ENCODE measurements at places on chromosomes 4 and X.

- DNase-seq, result peak; percentile 39
Observed at GRCh38 chr4:119233750-119234149, 21.2 kb downstream of the USP53 start.

DNA sequence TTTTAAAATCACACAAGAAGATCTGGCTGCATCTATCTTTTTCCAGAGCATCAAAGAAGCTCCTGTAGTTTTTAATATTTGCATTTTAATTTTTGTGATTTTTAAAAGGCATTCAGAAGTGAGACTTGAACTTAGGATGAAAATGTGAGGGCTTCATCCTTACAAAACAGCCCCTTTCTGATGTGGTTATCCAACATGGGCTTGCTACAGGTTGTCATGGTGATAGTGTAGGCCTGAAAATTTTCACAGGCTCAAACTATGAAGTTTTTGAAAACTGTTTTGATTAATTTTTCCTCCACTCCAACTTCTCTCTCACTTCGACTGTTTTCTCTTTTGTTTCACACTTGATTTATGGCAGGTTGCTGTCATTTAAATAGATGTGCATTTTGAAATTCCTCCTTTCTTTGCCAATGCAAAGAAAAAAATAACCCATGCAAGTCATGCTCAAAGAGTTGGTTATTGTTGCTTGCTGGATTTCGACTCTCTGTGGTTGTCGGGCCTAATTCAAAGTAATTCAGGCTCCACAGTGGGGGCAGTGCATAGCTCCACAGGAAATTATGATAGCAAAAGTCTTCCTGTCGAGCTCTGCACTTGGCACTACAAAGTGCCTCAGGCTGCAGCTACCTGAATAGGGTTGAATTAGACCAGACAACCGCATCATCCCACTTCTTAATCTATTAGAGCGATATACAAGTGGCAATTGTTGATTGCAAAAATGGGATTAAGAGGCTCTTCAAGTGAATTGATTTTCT is 201.0 kb upstream of the GPR101 start:
- DNase-seq, result no peak

GRCh38 chr4:34534916-34535315 is 1709.4 kb downstream of the ARAP2 start:
- DNase-seq, result no peak

GRCh38 chr4:130850019-130850524 is 1754.1 kb downstream of the C4orf33 start:
- DNase-seq, result no peak

DNA sequence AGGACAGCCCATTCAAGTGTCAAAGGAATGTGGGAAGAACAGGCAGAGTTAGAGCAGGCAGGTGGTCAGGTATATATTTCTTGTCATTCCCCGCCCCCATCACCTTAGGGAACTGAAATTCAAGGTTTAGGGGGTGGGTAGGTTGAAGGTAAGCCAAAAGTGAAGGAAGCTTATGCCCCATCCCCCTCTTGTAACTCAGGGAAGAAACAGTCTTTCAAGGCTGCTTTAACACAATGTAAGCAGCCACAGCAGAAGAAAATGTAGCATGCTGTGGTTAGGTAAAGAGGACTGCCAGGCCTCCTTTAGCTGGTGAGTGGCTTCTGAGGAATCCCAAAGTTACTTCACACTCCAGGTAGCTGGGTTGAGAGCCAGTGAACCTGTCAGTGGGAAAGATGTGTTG is 122.3 kb downstream of the RS1 start:
- DNase-seq, result no peak

- peak; percentile 37 for DNase-seq
Observed at GRCh38 chr4:10033191-10033881, 12.0 kb upstream of the SLC2A9 start.

DNA sequence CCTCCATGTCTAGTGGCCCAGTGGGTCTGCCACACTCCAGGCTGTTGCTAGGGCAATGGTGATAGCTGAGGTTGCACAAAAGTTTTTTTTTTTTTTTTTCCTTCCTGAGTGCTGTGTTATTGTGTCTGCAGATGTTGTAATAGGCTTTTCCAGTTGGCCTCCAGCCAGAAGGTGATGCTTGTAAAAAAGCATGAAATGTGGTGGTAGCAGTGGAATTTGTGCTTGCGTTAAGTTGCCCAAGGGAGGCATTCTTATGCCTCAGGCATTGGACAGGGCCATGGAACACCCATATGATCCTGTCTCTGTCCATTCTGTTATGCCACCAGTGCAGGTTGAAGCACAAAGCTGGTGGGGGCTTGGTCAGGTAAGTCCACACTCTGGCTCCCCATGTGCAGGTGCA is 660.5 kb upstream of the SPANXN1 start:
- no peak for DNase-seq

DNA sequence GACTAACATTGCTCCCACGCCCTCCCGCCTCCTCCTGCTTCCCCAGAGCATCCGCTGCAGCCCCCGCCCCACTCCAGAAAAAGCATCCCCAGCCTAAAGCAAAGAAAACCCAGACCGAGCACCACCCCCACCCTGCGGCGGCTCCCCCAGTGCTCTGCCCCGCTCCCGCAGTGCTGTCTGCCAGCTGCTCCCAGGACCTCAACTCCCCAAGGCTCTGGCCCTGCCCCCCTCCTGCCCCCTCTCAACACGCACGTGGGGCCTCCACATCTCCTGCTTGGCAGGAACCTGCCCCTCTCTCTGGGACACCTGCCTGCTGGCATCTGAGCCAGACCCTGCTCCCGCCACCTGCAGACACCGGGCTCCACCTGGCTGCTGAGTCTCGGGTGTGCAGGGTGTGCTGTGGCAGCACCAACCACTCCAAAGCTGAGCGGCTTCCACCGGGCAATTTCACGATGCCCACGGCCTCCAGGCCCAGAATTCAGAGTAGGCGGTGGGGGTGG is 79.4 kb downstream of the FAM53A start:
- no peak for DNase-seq

GRCh38 chr4:111631215-111631999 is 513.8 kb upstream of the FAM241A start:
- no peak for DNase-seq

DNA sequence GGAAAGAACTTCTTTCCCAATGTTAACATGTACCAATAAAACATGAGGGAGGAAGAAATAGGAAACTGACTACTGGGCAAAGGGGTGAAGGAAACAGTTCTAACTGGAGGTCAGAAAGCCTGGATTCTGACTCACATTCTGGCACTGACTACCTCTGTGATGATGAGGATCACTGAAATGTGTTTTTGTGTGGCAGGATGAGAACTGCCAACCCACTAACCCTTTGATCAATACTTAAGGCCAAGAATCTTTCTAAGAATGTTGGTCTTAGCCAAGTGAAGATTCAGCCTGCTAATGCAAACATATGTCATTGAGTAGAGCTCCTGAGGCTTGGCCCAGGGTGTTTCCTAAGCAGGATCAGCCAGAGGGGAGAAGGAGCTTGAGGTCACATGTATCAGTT is 4.6 kb downstream of the ALAS2 start:
- DNase-seq, result no peak

DNA sequence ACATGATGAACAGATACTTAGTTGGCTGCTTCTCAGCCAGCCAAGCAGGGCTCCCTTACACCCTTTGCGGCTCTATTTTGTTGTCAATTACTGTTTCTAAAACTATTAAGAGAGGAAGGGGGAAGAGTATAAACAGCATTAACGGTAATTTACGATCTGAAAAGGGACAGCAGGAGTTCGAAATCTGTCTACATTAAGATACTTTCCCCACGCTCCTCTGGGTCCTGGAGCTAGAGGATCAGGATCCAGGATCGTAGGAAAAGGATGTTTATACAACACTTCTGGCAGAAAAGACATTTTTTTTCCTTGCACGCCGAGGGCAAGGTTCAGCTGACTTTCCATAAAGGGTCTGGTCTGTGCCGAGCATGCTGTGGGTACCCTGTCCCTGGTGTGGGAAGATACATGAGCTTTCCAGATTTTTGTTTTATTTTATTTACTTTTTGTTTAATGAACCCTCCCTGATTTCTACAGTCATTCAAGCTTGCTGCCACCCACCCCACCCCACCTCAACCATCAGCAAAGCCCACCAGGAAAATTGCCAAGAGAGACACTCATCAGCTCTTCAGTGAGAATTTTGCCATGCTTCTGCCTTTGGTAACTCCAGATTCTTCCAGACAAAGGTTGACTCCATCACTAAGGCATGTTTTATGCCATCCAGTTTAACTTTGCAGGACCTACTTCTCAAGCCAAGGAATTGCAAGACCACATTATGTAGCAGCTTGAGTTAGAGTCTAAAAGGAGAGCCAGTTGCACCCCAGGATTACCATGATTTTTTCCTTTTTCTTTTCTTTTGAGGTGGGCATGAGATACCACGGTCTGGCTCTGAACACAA is 188.1 kb downstream of the QDPR start:
- no peak for DNase-seq

GRCh38 chr4:10013722-10014121 is 7.6 kb downstream of the SLC2A9 start:
- no peak for DNase-seq

DNA sequence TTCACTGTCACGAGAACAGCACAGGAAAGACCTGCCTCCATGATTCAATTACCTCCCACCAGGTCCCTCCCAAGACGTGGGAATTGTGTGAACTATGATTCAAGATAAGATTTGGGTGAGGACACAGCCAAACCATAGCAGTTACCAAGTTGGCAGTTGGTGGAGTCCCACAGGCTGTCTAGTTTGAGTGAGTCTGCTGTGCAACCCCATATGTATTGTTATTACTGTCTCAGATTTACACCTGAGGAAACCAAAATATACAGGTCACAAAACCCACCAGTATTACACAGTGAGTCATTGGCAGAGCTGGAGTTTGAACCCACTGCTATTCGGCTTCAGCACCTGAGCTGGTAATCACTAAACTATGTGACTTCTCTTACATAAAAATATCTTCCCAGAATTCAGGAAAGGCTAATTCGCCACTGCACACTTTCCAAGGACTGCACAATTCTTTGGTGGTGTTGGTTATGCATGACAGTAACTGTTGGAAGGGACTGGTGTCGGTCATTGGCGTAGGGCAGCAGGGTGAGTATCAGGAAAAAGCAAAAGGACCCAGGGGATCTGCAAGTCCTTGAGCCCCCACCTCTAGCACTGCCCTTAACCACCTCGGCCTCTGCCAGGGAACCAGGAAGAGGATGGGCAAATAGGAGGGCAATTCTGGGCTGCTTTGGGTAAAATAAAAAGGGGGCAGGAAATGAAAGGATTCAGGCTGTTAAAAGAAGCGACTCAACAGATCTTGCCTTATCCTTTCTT is 110.1 kb downstream of the USP46 start:
- no peak for DNase-seq

GRCh38 chrX:97102938-97103337 is 219.2 kb downstream of the RPA4 start:
- DNase-seq, result no peak

DNA sequence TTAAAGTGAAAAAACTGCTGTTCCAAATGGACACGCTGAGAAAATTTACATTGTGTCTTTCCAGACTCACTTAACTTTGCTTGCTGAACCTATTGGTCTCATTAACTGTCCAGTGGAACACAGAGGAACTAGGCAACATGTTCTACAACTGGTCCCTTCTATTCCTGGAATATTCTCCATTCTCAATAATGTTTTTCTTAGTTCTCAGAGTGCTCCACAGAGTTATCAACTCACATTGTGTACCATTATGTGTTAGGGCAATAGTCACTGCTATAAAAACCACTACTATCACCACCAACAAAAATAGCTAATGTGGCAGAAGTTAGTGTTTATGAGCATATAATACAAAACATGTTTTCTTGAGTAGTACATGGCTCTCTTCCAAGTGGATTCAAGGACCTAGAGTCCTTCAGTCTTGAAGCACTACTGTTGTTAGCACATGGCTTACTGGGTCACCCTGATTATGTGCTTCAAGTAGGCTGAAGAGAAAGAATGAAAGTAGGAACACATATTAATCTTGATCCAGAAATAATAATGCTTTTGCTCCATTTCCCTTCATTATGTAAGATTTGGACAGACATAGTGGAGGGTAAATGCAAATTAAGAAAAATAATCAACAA is 865.3 kb upstream of the HS3ST1 start:
- no peak for DNase-seq

DNA sequence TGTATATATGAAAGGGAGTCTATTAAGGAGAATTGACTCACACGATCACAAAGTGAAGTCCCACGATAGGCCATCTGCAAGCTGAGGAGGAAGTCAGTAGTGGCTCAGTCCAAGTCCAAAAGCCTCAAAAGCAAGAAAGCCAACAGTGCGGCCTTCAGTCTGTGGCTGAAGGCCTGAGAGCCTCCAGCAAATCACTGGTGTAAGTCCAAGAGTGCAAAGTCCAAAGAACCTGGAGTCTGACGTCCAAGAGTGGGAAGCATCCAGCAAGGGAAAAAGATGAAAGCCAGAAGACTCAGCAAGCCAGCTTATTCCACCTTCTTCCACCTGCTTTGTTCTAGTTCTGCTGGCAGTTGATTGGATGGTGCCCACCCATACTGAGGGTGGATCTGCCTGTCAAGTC is 104.1 kb downstream of the IL1RAPL2 start:
- no peak for DNase-seq

DNA sequence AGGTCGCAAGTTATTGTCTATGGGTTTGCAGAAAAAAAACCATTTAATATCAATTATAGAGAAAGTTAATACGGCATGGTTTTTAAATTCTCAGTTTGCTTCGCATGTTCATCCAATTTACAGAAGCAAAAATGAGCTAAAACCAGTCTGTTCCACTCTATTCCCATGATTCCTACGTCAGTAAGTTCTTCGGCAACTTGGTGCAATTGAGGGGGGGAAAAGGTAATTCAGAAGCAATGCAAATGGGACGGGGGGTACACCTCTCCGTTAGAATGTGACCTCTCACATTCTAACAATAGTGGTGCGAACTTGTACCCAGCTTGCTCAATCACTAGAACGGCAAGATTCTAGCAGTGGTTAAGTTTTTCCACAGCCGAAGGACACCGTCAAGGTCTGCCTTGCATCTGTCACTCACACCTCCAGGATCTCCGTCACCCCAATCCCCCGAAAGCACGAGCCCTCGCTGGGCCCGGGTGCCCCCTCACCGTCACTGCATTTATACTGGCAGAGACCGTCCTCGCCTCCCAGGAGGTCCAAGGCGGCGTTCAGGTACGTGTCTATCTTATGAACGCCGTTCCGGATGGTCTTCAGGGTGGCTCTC is 653 bp downstream of the PLA2G12A start:
- no peak for DNase-seq

GRCh38 chrX:28312259-28312658 is 275.0 kb upstream of the IL1RAPL1 start:
- no peak for DNase-seq

- DNase-seq, result no peak
Observed at GRCh38 chr4:125346616-125347015, 31.9 kb downstream of the FAT4 start.

Data from inflammatory macrophage treated with lipopolysaccharide for 1 hour (primary cell).